Activated CD4-positive, alpha-beta memory T cell treated with anti-CD3 and anti-CD28 coated beads, Interleukin-2, amount 10 ng/mL, durations not matched to agents 7 days and 5 days (primary cell): ENCODE measurements at places on chromosomes 12 and 14. TPM values are rescaled to one million over a fixed set of nuclear protein-coding genes. Genes with fewer than 3 reads are reported as not detected.

LALBA gene
- total RNA-seq, result not detected

CEP170B gene
- total RNA-seq, result 3.0 TPM

DNA sequence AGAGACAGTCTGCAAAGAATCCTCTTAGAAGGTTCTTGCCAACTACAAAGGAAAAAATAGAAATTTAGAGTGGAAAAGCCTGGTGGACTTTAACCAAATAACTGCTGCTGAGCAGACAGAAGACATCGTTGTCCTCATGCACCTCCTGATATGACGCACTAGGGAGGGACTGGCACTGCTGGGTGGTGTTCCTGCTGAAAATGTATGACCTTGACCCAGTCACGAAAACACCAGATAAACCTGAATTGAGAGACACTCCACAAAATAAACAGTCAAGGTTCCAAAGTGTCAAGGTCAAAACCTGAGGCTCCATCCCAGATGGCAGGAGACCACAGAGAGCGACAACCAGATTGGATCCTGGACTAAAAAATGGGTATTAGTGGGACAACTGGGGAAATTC is 61.9 kb downstream of the CHGA start:
- no peaks in the 10 kb centered on the region for H3K4me1 ChIP-seq
- no peak overlapping the region for H3K4me3 ChIP-seq
- H3K27me3 ChIP-seq, result no peaks in the 10 kb centered on the region
- H3K27ac ChIP-seq, result no peak overlapping the region
- H3K36me3 ChIP-seq, result peaks cover 30% of the 10 kb centered on the region

GRCh38 chr14:79605849-79606248 is 605.5 kb downstream of the DIO2 start:
- DNase-seq, result no peak
- H3K36me3 ChIP-seq, result no peaks in the 10 kb centered on the region
- H3K4me3 ChIP-seq, result no peak overlapping the region
- no peaks in the 10 kb centered on the region for H3K27me3 ChIP-seq

DNA sequence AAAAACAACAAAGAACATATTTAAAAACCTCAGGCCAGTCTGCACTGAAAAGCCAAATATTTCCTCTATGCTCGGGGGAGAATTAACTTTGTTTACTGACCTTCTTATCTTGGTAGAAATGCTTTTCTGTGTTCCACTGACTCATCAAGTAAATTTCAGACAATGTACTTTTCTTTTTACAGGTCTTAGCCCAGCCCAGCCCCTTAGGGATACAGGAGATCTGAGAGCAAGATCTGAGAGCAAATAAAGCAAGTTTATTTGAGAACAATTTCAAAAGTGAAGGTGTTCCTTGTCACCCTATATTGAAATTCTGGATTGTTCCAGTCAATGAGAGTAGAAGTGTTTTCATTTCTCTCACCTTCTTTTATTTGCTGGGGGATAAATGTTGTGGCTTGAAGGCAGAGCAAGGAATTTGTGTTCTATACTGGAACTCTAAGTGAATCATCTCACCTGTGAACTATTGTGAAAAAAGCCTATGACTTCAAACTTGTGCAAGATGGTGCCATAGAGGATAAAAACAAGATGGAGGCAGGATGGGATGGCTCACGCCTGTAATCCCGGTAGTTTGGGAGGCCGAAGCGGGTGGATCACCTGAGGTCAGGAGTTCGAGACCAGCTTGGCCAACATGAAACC is 7.9 kb upstream of the GPRC5A start:
- no peak for DNase-seq
- no peak overlapping the region for H3K27ac ChIP-seq
- H3K4me1 ChIP-seq, result peaks cover 30% of the 10 kb centered on the region
- H3K4me3 ChIP-seq, result no peak overlapping the region
